ENCODE measurements at places on chromosomes 2 and 18.

- DNase-seq, result no peak
These were observed 113.8 kb upstream of the RGPD4 start for GRCh38 chr2:107712857-107713256.

GRCh38 chr2:158686210-158686691, 108.9 kb upstream of the DAPL1 start:
- DNase-seq, result peak; percentile 88

- DNase-seq, result no peak
These were observed 5.2 kb downstream of the KCNH7 start for GRCh38 chr2:162833345-162833744.

DNA sequence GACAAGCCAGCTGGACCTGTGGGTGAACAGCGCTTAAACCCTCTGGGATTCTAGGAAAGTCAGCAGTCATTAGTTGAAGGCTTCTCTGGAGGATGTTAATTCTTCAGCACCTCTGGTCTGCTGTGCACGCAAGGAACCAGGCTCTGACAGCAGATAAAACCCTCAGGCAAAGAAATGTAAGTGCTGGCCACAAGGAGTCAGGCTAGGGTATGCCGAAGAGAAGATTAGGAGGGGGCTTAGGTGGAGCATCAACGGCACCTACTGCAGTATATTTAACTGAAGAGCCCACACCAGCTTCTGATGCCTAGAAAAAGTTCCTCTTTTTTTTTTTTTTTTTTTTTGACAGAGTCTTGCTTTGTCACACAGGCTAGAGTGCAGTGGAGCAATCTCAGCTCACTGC, 304.2 kb upstream of the MC4R start:
- DNase-seq, result no peak

- no peak for DNase-seq
These were observed 237.3 kb upstream of the MYT1L start for GRCh38 chr2:2568411-2568810.

- no peak for DNase-seq
These were observed 257.0 kb downstream of the MREG start for GRCh38 chr2:215756346-215756730.

GRCh38 chr2:231955758-231956472, 5.6 kb upstream of the DIS3L2 start:
- DNase-seq, result no peak

DNA sequence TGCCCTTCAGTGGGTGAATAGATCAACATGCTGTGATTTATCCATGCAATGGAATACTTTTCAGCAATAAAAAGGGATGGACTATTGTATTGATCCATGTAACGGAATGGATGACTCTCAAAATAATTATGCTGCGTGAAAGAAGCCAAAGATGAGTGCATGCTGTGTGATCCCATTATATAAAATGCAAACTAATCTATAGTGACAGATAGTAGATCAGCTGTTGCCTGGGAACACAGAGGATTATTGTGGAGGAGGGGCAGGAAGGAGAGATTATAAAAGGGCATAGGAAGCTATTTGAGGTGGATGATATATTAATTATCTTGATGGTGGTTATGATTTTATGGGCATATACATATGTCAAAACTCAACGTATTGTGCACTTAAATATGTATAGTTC, 55.5 kb upstream of the ADAM23 start:
- no peak for DNase-seq

- DNase-seq, result no peak
These were observed 41.4 kb upstream of the SMAD7 start for GRCh38 chr18:48992133-48992532.
